HCT116 (cell line): ENCODE measurements at places on chromosomes 1 and 21.

- no peak for DNase-seq
Observed at GRCh38 chr1:12475530-12475934, 142.5 kb downstream of the DHRS3 start.

- DNase-seq: no peak
Observed at GRCh38 chr1:64574301-64574700, 104.4 kb downstream of the CACHD1 start.

- no peak for DNase-seq
Observed at GRCh38 chr1:203035111-203036000, 9.1 kb downstream of the PPFIA4 start.

DNA sequence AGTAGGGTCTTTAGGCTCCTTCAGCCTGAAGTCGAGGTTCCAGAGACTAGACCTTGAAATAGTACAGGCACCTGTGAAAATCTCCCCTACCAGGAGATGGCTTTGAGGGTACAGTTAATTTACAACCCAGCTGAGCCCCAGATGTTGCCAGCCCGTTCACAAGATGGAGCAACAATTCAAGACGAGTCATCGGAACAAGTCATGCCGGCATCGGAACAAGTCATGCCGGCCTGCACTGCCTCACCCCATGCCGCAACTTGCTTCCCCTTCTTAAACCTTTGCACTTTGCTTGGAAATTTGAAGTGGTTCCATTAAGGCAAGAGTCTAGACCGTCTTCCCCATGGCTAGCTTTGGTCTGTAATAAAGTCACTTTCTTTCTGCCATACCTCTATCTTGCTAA, 16.0 kb downstream of the HHAT start:
- no peak for DNase-seq

- DNase-seq: no peak
Observed at GRCh38 chr1:40478276-40478675, 1.2 kb downstream of the ZFP69 start.

GRCh38 chr1:20063861-20064292, 6.1 kb upstream of the PLA2G5 start:
- DNase-seq: no peak

DNA sequence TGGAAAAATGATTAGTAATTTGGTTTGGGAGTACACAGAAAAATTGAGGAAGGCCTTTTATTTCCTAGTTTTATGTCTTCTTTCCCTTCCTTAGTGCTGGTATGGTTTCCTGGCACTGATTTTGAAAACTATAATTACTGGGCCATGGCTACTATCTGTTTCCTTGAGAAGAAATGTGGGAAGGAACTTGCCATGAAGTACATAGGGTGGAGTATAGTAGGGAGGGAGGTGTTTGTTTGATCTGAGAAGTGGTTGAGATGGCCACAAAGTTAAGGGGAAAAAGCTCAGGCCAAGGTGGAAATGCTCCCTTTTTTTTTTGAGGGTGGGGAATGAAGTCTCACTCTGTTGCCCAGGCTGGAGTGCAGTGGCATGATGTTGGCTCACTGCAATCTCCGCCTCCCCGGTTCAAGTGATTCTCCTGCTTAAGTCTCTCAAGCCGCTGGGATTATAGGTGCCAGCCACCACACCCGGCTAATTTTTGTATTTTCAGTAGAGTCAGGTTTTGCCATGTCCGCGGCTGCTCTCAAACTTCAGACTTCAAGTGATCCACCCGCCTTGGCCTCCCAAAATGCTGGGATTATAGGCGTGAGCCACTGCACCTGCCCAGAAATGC, 11.3 kb downstream of the HJV start:
- DNase-seq: no peak

DNA sequence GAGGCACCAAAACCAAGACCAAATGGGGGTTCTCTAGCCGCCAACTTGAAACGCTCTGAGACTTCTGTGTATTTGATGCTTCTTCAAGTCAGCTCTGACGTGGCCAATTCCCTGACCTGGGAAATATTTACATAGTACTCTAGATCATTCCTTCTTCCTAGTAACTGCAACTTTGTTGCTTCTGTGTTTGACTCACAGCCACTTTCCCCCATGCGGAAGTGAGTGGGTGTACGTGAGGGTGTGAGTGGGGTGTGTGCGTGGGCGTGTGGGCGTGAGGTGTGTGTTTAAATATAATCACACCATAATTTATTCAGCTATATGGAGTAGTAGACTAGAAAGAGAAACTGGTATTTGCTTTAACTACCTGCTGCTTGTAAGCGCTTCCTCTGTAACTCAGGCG, 111.0 kb downstream of the TAS1R2 start:
- no peak for DNase-seq

DNA sequence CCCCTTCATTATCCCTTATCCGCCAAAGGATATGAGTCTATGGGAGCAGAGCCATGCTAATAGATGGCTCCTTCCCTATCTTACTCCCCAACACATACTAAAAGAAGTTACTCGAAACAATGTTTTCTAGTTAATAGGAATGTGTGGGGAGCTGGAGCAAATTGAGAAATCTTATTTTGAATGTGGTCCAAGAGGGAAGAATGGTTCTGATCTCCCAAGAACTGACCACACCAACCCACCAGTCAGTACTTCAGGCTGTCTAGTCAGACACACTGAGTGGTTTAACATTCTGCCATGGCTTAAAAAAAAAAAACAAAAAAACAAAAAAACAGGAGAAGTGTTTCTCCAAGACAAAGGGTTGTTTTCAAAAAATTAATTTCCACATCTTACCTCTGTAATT, 31.5 kb upstream of the DNASE2B start:
- no peak for DNase-seq

DNA sequence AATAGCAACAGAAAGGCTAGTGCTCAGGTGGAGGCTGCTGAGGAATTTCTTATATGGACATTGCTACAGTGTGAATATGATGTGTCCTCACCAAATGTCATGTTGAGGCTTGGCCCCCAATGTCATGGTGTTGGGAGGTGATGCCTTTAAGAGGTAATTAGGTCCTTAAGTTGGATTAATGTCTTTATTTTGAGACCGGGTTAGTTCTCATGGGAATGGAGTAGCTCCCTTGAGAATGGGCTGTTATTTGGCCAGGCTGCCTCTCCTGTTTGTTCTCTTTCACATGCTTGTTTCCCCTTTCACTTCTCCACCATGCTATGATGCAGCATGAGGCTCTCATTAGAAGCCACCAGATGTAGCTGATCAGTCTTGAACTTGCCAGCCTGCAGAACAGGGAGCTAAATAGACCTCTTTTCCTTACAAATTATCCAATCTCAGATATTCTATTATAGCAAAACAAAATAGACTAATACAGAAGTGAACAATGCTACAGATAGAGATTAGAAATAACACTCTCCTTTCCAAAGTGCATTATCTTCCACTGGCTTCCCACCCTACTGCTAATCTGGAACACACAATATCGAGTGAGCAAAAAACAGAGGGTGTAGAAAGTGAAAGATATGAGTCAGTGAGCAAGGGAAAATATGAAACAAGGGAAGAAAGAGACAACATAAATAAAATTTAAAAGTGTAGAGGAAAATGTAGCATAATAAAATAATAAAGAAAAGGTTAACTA, 160.2 kb downstream of the NTMT2 start:
- no peak for DNase-seq

GRCh38 chr1:36909946-36910725, 124.2 kb downstream of the GRIK3 start:
- DNase-seq: no peak

- DNase-seq: no peak
Observed at GRCh38 chr21:46386734-46387088, 62.8 kb downstream of the PCNT start.

DNA sequence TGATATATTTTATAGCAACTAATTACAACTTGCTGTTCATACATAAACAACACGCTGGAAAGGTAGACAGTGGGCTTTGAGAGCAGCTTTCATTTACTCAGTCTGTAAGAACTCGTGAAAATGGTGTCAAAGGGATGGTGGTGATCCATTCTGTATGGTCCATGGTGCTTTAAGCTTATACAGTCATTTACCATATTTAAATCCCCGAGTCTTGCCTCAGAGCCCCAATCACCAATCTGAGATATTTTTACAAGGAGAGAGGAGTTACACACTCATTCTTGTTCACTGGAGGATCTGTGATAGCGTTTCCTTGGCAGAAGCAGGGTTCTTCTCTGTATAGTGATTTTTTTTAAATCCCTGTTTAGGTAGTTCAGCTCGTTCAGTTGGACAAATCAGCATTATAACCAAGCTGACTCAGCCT, 694.6 kb downstream of the USP25 start:
- DNase-seq: no peak

- DNase-seq: no peak
Observed at GRCh38 chr1:113278371-113278770, 111.9 kb upstream of the MAGI3 start.

DNA sequence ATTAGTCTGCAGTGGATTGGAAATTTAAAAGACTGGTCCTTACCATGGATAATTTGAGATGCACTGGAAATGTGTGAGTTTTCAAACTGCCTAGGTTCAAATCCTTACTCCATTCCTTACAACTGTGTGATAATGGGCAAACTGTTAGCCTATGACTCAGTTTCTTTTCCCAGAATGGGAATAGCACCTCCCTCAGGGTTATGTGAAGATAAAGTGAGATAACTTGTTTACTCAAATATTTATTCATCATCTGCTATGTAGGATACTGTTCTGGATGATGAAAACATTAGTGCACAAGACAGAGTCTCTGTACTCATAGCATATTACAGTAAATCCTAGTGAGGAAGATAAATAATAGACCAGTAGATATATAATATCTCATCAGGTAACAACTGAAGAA, 28.6 kb downstream of the LRIG2 start:
- DNase-seq: no peak

GRCh38 chr1:244636488-244637259, 16.3 kb upstream of the DESI2 start:
- DNase-seq: no peak
